RKO (cell line): ENCODE measurements at places on chromosomes 4 and X.

DNA sequence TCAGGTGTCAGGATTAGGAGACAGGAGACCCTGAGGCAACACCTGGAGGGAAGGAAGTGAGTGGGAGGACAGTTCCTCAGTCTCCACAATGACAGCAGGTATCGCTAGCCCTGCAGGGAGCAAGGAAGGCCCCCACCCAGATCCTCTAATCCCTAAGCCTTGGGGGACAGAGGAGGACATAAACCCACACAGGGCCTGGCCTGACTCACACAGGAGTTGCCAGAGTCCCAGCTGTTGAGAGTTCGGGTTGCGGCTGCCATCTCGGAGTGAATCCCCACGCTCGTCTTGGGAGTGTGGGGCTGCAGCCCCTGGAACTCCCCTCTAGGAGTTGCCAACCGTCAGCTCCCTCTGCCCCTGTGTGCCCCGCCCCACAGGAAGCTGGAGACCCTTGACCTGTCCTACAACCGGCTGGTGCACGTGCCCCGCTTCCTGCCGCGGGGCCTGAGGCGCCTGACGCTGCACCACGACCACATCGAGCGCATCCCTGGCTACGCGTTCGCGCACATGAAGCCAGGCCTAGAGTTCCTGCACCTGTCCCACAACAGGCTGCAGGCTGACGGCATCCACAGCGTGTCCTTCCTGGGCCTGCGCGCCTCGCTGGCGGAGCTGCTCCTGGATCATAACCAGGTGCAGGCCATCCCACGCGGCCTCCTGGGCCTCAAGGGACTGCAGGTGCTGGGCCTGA is 9.2 kb upstream of the BGN start:
- DNase-seq = no peak

DNA sequence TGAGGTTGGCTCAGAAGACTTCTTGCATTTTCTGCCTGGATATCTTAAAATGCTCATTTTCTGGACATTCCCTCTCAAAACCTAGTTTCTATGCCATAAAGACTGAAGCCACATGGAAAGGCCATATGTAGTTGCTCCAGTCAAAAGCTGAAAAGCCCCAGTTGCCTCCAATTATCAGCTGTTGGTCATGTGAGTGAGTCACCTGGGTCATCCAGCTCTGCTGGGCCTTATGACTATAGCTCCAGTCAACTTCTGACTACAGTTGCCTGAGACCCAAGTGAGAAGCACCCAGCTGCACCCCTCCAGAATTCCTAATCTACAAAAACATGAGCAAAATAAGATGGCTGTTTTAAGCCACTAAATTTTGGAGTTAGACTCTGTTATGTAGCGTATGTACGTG is 41.9 kb downstream of the HELQ start:
- DNase-seq = peak; percentile 54

DNA sequence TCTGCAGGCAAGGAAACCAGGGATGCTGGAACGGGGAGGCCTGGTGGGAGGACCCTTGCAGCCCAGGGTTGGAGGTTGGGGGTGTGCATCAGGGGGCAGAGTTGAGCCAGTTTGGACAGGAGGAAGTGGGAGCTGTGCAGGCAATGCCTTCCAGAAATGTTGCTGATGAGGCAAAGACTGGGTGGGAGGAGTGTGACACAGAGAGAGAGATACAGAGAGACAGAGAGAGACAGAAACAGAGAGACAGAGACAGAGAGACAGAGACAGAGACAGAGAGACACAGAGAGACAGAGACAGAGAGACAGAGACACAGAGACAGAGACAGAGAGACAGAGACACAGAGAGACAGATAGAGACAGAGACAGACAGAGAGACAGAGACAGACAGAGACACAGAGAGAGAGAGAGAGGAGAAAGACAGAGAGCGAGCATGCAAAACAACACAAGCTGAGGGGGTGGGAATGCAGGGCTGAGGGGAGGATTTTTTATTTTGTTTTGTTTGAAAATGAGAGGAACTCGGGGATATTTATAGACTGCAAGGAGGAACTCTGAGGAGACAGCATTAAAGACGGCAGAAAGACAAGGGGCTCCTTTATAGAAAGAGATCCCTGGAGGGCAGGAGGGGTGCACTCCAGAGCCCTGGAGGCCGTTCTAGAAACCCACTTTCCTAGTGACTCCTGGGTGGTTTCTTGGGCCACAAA is 1.9 kb upstream of the HAUS3 start:
- no peak for DNase-seq

DNA sequence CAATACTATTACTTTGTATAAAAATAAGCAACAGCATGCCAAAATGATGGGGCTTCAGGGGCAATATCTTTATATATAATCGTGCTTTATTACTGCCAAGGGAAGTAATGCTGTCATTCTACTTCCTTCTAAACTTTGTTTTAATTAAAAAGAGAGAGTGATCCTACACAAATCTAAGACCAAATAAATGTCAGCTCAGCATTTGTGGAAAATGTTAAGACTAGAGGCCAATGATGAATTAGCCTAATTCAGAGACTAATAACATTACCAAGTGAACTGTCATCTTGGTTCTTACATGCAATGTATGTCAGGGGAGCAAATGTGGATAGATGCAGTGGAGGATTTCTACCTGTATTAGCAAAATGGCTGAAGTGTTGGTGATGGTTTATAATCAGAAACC is 166.4 kb upstream of the PTCHD1 start:
- no peak for DNase-seq

- no peak for DNase-seq
Observed at GRCh38 chr4:48118081-48118480, 16.0 kb downstream of the TXK start.

DNA sequence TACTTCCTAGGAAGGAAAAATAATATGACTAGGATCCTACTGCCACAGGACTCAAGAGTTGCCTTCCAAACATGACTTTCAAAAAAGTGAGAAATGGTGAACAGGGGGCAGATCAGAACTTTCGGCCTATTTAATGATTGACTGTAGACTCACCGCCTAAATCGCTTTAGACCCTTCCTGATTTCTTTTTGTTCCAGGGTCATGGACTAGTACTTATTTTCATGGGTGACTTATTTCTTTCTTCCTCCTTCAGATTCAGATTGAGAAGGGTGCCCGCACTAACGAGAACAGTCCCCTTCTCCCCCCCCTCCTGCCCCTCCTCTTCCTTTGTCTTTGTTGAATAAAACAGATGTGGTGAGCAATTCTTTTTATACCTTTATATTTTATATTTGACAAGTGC is 48.0 kb upstream of the KLHL8 start:
- DNase-seq = no peak

- no peak for DNase-seq
Observed at GRCh38 chr4:137393044-137393443, 139.2 kb downstream of the PCDH18 start.

GRCh38 chrX:40010550-40011321 is 87.0 kb downstream of the BCOR start:
- no peak for DNase-seq

DNA sequence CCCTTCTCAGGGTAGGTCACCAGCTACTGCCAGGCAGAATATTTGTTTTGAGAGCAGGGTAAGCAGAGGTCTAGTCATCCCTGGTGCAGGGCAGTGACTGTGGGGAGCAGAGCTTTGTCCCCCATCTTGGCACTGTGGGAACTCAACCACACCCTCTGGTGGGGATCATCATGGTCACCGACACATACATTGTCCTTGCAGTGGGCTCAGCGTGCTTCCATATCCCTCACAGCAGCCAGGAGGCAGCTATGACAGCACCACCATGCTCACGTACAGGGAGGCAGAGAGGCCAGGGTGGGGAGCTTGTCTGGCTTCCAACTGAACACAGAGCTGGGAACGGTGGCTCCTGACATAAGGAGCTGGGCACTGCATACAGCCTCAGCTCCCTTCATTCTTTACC is 102.3 kb downstream of the ENPP6 start:
- no peak for DNase-seq

DNA sequence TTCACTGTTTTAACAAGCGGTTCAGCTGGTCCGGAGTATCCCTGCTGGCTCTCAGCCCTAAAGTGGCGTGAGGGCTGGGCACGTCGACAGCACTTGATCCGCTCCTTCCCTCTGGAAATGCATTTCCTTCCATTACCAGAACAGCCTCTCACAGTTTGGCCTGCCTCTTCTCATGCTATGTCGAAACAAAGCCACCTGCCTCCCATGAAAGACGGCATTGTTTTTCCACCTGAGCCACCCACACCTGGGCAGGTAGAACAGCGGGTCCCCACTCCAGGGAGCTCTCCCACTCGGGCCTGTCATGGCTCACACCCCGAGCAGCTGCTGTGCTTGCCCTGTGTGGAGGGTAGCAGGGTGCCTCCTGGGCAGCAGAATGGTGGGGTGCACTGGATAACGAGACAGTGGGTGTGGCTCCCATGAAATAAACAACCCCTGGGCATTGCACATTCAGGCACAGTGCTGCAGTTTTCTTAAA is 86.2 kb downstream of the FHDC1 start:
- DNase-seq = no peak

- no peak for DNase-seq
Observed at GRCh38 chr4:113436360-113436759, 325.2 kb downstream of the CAMK2D start.

DNA sequence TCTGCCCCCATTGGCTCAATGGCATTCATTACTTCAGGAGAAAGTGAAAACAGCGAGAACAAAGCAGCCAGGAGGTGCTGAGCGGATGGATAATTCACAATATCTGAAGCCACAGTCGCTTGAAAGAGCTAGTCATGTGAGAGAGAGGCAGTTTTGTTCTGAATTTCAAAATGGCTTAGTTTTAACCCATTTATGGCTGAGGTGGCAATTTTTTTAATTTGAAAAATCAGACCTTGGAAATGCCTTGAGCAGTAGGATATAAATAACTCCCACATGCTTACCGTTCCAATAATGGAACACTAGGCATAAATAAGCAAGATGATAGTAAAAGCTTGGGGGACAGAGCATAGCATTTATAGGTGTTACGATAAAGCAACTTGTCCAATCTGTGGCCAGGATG is 56.9 kb upstream of the CBR4 start:
- DNase-seq = no peak

DNA sequence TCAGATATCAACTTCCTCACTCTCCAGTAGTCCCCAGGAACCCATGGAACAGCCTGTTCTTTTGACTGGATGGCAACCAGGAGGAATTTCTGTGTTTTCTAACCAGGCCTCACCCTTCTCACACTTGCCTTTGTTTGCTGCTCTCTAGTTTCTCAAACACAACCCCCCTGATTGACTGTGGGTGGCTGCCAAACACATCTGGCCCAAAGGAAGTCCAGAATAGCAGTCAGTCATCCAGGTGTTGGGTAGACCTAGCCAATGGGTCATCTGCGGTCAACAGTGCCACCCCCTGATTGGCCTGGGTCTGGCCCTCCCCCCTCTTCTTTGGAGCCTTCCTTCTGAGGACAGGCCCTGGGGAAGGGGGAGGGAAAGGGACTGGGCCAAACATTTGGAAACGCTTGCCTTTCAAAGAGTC is 53.7 kb downstream of the MSX1 start:
- no peak for DNase-seq

GRCh38 chr4:133152330-133152821 is 3.3 kb downstream of the PCDH10 start:
- DNase-seq = no peak

DNA sequence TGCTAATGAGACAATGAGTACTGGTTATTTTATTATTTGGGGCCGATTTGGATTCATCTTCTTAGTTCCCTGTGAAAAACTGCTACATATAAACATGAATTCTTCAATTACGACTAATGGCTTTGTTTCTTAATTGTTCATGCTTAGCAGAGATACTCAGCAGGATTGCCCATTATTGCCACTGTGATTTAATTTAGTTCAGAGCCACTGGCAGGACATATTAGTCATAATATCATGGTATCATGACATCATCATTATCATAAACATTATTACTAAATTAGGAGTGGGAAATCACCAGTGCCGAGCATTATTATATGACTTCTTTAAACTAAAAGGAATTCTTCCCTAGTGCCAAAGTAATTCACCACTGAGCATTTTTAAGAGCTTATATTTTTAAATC is 201.4 kb downstream of the SPOCK3 start:
- DNase-seq = no peak

DNA sequence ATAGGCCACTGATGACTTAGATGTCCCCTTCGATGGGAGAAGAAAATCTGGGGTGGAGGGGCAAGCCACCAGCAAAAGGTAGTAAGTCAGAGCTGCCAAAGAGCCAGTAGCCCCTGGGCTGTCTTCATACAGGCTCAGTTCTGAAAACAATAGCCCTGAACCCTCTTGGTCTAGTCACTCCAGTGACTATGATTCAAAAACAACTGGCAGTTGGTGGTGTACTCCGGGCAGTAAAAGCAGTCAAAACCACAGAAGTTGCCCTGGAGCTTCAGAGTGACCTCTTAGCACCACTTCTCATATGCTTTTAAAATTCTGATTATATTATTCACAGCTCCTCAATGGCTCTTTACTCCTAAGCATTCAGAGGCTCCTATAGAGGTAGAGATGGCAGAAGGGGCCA is 164.3 kb upstream of the MAMLD1 start:
- DNase-seq = no peak

DNA sequence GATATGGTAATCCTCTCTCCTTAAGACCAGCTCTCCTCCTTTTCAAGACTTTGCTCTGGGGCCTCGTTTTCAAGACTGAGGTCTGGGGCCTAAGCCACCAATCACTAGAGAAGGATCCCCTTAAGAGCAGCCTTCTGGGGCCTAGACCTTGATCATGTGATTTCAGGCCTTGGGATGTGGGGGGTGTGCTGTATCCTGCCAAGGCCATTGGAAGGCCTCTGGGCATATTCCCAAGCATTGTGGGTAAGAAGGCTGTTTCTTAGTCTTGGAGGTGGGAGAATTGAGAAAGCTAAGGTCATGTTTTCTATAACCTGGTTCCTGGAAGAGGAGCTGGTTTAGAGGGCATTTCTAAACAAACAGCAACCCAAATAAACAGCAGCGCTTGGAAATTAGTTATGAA is 12.1 kb downstream of the TMEM164 start:
- DNase-seq = no peak
